Renal cortex interstitium (tissue), 15 donors: ENCODE measurements at places on chromosomes 5 and 9. TPM values are rescaled to one million over a fixed set of nuclear protein-coding genes. Genes with fewer than 3 reads are reported as not detected.

CLPTM1L gene
- polyA plus RNA-seq, result 129 TPM

LHX2 gene
- 0.16 TPM for polyA plus RNA-seq

DNA sequence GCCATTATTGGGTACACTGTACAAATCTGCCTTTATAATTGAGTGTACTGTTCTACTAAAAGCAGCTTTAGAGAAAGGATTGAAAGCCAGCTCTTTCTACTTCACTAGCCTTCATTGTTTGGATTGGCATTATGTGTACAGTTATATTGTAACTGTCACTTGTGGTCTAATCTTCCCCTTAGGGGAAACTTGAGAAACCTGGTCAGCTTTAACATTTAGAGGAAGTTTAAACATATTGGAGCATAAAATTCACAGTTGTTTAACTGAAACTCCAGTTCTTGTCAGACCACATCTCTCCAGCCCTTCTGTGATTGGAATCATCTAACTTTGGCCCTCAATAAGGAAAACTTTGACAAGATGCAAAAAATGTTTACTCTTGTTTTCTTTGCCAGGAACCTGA, 24.6 kb downstream of the PIK3R1 start:
- DNase-seq, result no peak

GRCh38 chr5:141864371-141865370, 13.5 kb downstream of the PCDH1 start:
- DNase-seq, result no peak

DNA sequence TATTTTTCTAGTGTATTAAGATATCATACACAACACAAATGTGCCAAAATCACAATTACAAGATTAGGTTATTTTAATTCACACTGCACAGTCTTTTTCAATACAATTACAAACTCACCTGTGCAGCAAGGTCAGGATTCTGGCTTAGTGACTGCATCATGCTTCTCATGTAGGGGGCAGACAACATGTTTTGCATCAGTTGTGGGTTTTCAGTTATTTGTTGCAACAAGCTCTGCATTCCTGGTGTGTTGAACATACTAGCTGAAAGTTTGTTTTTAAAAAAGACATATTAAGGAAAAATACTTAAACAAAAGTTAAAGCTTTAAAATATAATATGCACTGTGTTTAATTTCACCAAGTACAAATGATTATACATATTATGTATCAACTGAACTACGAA, 38.7 kb downstream of the UBQLN1 start:
- DNase-seq, result no peak

DNA sequence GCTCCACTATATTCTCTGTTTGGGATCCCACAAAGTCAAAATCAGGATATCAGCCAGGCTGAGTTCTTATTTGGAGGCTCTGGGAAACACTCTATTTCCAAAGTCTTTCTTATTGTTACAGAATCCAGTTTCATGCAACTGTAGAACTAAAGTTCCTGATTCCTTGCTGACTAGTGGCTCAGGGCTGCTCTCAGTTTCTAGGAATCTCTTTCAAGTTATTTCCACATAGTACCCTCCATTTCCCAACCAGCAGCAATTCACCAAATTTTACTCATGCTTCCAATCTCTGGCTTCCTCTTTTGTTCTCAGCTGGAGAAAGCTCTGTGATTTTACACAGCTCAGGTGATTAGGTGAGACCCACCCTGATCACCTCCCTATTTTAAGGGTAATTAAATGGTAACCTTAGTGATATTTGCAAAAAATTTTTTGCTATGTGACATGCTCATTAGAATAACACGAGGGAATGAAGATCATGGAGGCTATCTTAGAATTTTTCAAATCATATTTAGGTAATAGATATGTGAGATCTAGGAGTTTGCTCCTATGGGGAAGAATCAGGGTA, 794.9 kb upstream of the ARRDC3 start:
- DNase-seq, result no peak

SETD9 gene
- polyA plus RNA-seq, result 18.9 TPM

DNA sequence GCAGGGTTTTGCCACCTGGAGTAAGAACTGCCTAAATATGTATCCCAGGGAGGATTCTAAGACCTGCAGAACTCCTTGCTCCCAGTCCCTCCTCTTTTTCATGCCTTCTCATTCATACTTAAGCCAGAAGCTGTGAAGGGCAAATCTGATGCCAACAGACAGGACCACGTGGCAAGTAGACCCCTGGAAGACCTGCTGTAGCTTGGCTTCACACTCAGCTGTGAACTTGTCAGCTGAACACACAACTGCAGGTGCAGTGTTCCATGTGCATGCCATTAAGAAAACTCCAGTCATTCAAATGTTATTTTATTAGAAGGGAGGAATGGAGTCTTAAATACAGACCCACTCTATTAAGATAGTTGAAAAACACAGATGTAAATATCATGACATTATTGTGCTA, 79.3 kb upstream of the AGXT2 start:
- no peak for DNase-seq

GRCh38 chr5:66273121-66273520, 129.0 kb downstream of the SREK1 start:
- no peak for DNase-seq

AIF1L gene
- 383 TPM for polyA plus RNA-seq

DNA sequence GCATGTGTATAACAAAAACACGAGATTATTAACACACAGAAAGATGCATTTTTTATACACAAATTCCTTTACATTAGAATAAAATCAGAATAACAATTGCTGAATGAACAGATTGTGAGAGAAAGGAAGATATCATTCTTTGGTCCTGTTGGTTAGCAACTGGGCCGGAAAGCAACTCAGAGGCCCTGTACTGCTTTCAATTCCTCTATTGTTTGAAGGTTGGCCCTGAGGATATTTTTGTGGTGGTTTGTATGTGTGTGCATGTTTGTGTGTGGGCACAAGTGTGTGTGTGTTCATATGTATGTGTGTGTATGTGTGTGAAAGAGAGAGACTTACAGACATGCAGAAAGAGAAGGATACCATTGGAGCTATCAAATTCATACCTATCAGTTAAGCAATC, 356.8 kb upstream of the DMAC1 start:
- DNase-seq, result no peak

GRCh38 chr5:147746986-147747385, 35.5 kb downstream of the JAKMIP2 start:
- DNase-seq, result no peak

DNA sequence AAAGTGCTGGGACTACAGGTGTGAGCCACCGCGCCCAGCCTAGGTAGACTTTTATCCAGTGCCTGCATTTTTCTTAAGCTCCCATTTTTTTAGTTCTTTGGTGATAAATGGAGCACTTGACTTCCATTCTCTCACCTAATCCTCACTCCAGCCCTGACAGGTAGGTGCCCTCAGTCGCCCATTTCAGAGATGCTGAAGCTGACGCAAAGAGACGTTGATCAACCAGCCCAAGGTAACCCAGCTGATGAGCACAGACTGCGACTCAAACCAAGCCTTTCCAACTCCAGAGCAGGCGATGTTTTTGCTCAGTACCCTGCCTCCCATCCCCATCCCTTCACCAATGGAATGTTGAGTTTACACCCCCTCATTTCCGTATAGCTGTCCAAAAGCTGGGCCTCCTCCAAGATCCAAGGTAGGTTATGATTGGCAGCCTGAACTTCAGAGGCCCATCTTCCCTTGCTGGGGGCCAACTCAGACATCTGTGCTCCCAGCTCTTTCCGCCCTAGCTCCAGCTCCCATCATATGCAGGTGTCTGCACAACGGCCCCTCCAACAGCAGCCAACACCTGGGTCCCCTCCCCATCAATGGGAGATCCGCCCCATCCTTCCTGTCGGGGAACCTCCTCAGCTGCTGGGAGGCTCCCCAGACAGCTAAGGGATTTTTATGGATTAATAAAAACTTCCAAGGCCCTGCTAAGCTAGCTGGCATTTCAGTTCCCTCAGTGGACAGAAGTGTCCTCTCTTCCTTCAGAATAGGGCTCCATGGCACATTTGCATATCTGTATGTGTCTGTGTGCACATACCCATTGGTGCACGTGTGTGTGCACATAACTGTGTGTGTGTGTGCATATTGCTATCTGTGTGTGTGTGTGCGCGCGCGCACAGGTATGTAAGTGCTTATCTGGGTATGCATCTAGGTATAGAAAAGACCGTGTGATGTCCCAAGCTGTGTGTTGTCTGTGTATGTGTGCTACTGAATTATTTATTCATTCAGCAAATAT, 39.3 kb upstream of the VDAC1 start:
- DNase-seq, result no peak

DNA sequence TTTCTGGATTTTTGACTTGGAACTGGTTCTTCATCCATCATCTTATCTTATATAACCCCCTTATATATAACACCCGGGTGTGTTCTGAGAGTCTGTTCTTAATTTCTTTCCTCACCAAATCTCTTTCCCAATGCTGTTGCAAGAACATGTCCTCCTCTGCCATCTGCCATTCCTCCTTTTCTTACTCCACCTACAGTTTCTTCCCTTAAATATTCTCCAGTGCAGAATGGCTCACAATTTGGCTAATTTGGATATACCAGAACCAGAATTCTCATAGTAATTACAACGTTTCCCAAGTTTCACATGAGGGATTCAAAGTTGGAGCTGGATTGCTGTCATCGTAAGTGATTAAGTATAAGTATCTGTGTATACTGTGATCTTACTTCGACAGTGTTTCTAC, 28.0 kb downstream of the SKP2 start:
- DNase-seq, result no peak

SHC3 gene
- polyA plus RNA-seq, result 2.4 TPM

- peak; percentile 40 for DNase-seq
Observed at GRCh38 chr5:14674983-14675854, 10.7 kb downstream of the OTULIN start.

DNA sequence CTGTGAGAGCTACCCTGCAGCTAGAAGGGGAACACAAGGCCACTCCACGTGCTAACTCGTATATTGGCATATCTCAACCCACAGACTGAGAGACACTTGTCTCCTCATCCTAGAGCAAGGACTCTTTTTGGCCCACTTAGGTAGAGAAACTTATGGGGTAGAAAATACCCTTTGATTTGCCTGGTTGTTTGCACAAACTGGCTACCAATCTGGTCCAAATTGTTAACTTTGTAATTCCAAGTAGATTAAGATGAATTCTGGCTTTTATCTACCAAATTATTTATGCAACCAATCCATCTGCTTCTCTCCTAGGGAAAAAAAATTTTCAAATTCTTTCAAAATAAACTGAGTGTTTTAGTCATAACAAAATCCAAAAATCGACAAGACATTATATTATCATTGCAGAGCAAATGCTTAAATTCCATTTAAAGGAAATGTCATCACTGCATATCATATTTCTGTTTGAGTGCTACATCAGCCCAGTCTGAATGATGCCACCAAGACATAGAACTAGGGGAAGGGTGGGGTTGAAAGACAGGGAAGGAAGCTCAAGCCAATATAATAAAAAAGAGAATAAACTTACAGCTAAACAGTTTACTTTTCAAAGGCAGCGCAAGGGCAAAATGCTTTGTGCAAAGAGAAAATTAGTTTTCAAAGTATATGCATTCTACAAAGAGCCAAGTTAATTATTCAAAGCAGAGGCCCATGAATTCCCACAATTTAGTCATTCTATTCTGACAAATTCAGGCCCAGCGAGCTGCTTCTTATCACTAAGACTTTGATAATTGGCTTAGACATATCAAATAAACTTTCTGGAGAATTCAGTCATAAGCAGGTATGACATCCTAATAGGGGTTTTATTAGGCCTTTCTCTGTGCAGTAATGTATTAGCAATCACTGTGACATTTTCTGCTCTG, 198.0 kb downstream of the CAAP1 start:
- no peak for DNase-seq

- DNase-seq, result no peak
Observed at GRCh38 chr9:79284081-79284480, 287.7 kb upstream of the TLE4 start.

RABGAP1 gene
- polyA plus RNA-seq, result 59.5 TPM

DNA sequence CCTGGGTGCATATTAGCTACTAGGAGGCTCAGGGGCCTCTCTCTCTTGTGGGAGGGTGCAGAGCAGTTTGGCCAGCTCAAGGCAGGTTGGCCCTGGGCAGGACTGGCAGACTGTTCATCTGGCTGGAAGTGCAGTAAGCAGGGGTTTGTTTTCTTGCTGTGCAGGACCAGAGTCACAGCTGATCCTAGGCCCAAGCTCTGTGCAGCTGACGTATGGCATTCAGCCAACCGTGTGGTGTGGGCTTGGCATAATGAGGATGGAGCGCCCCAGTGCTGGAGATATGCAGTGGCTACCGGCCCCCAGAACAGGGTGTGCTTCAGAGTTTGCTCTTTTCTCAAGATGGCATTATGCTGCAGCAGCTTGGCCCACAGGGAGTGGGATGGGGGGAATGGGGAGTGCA, 31.0 kb upstream of the PHF24 start:
- no peak for DNase-seq

GRCh38 chr5:149118463-149118862, 22.8 kb upstream of the ABLIM3 start:
- no peak for DNase-seq

GRCh38 chr5:76144513-76145274, 61.5 kb downstream of the SV2C start:
- no peak for DNase-seq

DND1 gene
- polyA plus RNA-seq, result 0.76 TPM

DNA sequence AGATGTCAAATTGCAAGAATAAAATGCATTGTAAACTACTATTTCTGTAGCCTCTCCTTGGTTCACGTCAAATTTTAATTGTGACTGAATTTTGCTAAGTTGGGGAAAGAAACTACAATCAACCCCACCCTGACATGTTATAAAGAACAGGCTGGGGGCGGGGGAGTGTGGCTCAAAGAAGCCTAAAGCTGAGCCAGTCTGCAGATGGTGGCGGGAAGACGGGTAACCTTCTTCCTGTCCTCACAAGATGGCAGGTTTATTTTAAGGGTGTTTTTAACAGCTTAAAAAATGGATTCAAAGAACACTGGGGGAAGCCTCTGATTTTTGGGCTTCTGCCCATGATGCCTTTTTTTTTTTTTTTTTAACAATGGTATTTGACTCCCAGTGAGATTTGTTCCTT, 68.5 kb upstream of the MELK start:
- DNase-seq, result no peak
